ENCODE measurements at places on chromosomes 4 and X.

GRCh38 chrX:46561824-46562657 lies 11.5 kb upstream of the CHST7 start:
- no peak for DNase-seq

- DNase-seq: no peak
Measured at GRCh38 chr4:94412658-94413038, 39.1 kb upstream of the PDLIM5 start.

GRCh38 chr4:164621886-164622521 lies 131.9 kb upstream of the SMIM31 start:
- DNase-seq: no peak

DNA sequence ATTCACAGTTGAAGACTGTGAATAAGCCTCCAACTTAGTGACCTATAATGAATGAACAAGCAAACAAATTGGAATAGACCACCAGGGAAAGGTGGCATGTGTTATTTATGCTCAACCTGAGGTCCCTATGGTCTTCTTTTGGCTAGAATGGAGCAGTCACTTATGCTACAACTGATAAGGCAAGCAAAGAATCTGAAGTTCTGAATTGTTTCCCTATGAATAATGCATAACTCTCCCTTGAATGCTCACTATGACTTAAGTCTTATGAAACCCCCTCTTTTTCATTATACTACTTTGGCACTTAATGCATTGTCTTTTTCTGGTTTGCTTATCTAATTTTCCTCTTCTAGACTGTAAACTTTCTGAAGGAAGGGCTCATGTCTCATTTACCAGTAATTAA lies 2.6 kb downstream of the GIMD1 start:
- DNase-seq: no peak

- no peak for DNase-seq
Measured at GRCh38 chrX:78326401-78326800, 1.0 kb downstream of the CYSLTR1 start.

DNA sequence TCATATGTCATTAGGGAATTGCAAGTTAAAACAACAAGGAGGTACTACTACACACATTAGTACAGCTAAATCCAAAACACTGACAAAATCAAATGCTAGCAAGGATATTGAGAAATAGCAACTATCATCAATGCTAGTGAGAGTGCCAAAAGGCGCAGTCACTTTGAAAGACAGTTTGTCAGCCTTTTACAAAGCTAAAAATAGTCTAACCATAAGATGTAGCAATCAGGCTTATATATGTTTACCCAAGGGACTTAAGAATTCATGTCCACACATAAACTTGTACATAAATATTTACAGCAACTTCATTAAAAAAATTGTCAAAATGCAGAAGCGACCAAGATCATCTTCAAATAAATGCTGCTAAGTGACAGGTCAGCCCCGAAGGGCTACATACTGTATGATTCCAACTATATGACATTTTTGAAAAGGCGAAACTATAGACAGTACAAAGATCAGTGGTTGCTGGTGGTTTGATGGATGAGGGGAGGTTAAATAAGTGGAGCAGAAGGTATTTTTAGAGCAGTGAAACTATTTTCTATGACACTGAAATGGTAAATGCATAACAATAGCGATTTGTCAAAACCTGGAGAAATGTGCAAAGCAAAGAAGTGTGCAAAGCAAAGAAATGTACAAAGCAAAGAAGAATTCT lies 704.8 kb downstream of the ARAP2 start:
- no peak for DNase-seq

GRCh38 chr4:120000591-120001296 lies 65.9 kb downstream of the MAD2L1 start:
- DNase-seq: no peak

DNA sequence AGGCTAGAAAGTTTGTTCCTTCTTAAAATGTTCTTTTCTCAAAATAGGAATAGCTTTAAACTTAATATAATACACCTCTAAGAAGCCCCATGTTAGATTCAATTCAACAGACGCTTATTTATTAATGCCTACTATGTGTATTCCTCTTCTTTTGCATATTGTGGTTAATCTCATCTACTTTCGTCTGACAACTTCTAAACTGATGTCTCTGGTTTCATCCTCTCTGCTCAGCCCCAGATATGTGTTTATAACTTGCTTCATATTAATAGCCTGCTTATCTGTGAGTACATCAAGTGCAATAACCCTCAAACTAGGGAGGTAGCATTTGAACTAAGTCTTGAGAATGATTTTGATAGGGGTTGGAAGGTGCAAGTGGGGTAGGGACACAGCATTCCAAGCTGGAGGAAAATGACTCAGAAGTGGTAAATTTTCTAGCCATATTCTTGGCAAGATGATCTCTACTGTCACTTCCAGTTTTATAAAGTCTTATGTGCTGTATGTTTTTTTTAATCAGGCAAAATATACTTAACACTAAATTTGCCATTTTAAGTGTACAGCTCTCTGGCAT lies 37.0 kb downstream of the STK26 start:
- no peak for DNase-seq

- DNase-seq: no peak
Measured at GRCh38 chr4:52658641-52659000, 480 bp downstream of the USP46 start.

DNA sequence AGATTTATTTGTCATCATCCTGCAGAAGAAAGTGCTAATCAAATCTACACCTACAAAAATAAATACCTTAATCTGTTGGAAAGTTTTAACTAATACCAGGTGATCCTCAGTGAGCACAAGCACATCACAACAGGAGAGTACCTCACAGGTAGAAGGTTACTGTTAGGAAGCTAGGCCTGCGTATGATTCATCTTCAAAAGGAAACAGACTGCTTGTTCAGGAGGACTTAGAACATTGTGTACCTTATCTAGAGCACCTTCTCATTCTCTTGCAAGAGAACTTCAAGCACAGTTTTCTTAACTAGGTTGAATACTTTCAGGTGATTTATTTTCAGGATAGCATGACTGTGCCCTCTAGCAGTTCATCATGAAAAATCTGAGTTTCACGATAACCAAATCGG lies 54.2 kb downstream of the MND1 start:
- no peak for DNase-seq

GRCh38 chrX:120672841-120673530 lies 43.1 kb upstream of the C1GALT1C1 start:
- no peak for DNase-seq

GRCh38 chr4:75823812-75824211 lies 78.4 kb downstream of the PPEF2 start:
- DNase-seq: no peak

- DNase-seq: no peak
Measured at GRCh38 chrX:7568597-7568996, 274.4 kb upstream of the VCX start.

DNA sequence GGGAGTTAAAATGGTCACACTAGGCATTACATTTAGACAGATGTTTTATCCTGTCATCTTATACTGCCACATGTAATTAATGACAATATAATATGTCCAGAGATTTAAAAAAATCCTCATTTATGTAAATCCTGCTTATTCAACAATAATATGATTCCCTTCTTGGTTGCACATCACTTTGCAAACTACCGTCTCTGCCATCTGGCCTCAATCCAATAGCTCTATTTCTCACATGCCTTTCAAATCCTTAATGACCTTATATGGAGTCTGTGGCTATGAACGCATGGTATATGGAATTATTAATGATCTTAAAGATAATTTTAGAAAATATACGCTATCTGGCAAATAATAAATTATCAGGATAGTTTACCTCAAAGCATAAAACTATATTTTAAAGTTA lies 144.5 kb downstream of the NPNT start:
- no peak for DNase-seq

- no peak for DNase-seq
Measured at GRCh38 chr4:88991746-88992145, 65.2 kb downstream of the FAM13A start.

DNA sequence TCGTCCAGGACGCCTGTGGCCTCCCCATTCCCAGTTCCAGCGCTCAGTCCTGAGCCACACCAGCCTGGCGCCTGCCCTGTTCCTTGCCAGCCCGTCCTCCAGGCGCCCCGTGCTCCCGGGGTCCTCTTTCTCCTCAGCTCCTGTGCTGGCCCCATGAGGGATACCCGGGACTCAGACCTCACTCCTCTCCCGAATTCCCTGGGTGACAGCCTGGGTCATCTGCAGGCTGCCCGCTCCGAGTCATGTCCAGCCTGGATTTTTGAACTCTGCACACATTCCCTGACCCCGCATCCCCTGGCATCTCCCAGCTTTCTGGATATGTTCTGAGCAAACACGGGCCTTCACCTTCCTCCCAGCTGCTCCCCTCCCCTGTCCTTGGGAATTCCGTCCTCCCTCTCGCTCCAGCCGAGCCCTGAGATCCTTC lies 14.9 kb upstream of the ADD1 start:
- peak; percentile 14 for DNase-seq

DNA sequence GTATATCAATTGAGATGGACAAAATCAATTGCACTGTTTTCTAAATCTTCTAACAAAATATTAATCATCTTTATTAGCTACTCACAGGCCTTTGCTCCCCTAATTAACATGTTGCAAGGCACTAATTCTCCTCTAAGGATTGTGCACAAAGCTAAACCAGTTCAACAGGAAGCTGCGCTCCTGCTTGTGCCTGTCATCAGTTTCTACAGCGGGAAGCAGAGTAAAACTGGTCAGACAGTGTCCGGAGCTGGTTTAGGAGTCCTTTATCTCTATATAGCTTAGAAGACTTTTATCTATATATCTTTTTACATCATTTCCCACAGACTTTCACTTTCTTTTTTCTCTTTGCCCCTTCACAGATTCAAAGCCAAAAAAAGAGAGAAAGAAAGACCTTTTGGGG lies 79.1 kb downstream of the ELOVL6 start:
- no peak for DNase-seq

DNA sequence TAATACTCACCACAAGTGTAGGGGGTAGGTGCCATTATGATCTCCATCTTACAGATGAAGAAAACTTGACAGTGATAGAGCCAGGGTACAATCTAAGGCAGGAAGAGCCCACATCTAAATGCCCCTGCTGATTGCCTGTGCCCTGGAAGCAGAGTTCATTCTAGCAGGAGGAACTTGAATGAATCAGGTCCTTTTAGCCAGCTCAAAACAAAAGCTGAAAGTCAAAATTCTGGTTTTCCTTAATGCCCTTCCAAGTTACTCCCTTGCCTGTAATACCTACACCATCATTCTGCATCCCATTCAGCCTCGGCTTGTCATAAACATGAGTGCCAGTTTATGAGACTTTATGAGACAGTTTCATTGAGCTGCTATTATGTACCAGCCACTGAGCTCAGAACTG lies 89.6 kb downstream of the SCD5 start:
- DNase-seq: no peak

DNA sequence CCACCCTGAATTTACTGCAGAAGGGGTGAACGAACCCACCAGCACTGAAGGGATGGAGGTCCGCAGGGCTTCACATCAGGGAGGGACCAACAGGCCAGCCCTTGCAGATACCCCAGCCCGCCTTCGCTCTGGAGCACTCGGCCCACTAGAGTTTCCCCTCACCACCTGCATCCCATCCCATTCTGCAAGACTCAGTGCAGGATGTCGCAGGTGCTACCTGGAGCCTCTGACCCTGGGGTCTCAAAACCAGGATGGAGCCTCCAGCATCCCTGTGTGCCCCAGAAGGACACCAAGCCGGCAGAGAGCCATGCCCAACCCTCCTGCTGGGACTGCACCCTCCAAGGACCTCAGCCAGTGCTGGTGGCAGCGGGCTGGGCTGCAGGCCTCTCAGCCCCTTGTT lies 57.6 kb upstream of the ADRA2C start:
- no peak for DNase-seq

- DNase-seq: no peak
Measured at GRCh38 chrX:104430742-104431119, 135.3 kb upstream of the IL1RAPL2 start.

DNA sequence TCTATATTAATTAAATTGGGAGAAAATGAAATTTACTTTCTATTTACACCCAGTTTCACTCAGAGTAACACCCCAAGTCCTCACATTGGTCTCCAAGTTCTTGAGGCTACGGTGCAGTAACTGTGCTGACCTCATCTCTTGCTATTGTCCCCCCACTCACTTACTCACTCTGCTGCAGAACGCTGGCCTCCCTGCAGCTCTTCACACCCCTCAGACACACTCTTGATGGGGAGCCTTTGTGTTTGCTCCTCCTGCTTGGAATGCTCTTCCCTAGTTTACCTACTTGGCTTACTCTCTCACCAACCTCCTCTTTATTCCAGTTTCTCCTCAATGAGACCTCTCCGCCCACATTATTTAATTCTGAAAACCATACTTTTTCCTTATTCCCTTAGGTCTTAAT lies 22.2 kb upstream of the SPARCL1 start:
- DNase-seq: no peak

DNA sequence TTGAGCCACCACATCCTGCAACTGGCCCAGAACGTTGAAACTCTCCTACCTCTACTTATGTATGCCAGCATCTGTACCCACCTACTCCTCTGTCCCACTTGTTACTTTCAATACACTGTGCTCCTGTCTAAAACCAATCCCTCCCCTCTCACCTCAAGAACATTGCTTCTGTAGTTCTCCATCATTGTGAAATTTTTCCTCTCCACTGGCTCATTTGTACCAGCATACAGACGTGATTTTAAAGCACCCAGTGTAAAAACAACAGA lies 25.5 kb upstream of the USO1 start:
- no peak for DNase-seq

DNA sequence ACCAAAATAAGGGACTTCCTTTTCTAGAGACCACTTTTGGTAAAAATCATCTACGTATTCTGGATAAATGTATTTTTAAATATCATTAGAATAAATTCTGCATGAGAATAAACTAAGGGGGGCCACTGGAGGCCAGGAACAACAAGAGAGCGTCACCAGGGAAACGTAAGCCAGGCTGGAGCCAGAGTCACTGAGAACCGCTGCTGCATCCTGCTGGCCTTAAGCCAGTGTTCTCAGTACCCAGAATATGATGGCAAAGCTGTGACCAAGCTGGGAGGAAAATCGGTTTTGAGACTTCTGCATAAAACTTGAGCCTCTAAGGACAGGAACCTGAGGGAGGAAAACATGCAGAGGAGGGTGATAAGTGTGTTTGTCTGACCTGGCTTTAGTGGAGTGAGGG lies 63.0 kb upstream of the FAM9A start:
- no peak for DNase-seq

DNA sequence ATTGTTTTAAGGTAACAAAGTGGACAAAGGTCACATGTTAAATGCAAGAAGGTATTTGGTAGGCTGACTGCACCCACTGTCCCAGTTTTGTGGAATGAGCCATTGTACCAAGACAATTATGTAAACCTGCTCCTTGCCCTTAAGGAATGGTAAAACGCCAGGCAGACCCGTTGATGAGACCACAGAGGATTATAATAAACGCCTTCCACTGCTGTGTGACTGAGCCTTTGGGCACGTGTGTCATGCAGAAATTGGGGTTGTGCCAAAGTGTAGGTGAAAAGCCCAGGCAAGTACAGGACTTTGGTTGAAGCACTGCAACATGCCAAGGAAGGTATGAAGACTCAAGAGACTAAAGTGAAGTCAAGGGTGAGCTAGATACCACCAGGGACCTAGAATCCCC lies 59.7 kb downstream of the LRRC66 start:
- DNase-seq: no peak

- no peak for DNase-seq
Measured at GRCh38 chr4:47519239-47519883, 34.3 kb downstream of the ATP10D start.
